ENCODE measurements at places on chromosomes 1 and 21.

- no peaks in the 10 kb centered on the region for H3K27me3 ChIP-seq
- no peak overlapping the region for H3K4me3 ChIP-seq
- peaks cover 13% of the 10 kb centered on the region for H3K36me3 ChIP-seq
- H3K4me1 ChIP-seq: no peaks in the 10 kb centered on the region
- H3K27ac ChIP-seq: no peak overlapping the region
Observed at GRCh38 chr1:235429143-235429542, 61.9 kb downstream of the TBCE start.

DNA sequence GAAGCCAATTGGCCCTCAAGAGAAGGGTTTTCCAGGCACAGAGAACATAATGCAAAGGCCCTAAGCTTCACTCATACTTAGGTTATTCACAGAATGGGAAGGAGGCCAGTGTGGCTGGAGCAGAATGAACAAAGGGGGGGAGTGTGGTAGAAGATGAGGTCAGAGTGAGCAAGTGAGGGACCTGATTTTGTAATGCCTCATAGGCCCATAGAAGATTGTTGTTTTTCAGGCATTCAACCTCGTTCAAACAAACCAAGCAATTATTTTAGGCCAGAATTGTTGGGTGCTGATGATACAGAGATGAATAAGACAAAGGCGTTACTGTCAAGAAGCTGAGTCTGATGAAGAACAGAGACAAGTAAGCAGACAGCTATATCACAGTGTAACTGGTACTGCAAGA lies 54.5 kb upstream of the RAP1A start:
- no peaks in the 10 kb centered on the region for H3K27me3 ChIP-seq
- H3K4me1 ChIP-seq: no peaks in the 10 kb centered on the region
- H3K4me3 ChIP-seq: no peak overlapping the region

DNA sequence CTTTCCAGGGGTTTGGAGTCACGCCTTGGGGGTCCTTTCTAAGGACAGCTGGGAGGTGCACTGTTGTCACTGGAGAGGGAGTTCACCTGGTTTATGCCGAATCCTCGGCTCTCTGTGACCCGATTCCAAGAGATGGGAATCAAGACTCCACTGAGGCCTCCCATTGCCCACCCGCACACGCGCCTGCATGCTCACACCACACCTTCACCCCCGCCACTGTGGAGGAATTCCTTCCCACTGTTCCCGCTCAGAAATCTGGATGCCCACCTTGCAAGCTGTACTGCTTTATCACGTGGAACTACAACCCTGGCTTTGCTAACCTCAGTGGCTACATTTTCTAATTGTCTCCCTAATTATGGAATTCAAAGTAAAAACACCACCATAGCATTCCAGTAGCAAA lies 29.2 kb downstream of the PGBD5 start:
- H3K36me3 ChIP-seq: no peaks in the 10 kb centered on the region
- H3K4me1 ChIP-seq: no peaks in the 10 kb centered on the region
- H3K4me3 ChIP-seq: no peak overlapping the region
- peaks cover 5% of the 10 kb centered on the region for H3K27me3 ChIP-seq
- no peak for DNase-seq
- no peak overlapping the region for H3K27ac ChIP-seq

GRCh38 chr1:219367496-219367895 lies 193.8 kb downstream of the LYPLAL1 start:
- H3K4me1 ChIP-seq: no peaks in the 10 kb centered on the region
- H3K4me3 ChIP-seq: no peak overlapping the region

Data from effector memory CD4-positive, alpha-beta T cell (primary cell).